ENCODE measurements at places on chromosomes 13 and 19.
A peak's percentile ranks its signal among the peaks of the same experiment; 100 is the strongest.

GRCh38 chr13:73061473-73061872, 2.7 kb downstream of the KLF5 start:
- no peak for DNase-seq

- DNase-seq: no peak
Observed at GRCh38 chr13:106324444-106324843, 211.0 kb downstream of the EFNB2 start.

GRCh38 chr13:76245920-76246319, 609.8 kb downstream of the LMO7 start:
- DNase-seq: no peak

- peak; percentile 80 for DNase-seq
Observed at GRCh38 chr19:18340990-18341868, 831 bp downstream of the PGPEP1 start.

GRCh38 chr13:94431574-94431973, 47.9 kb downstream of the DCT start:
- DNase-seq: no peak

DNA sequence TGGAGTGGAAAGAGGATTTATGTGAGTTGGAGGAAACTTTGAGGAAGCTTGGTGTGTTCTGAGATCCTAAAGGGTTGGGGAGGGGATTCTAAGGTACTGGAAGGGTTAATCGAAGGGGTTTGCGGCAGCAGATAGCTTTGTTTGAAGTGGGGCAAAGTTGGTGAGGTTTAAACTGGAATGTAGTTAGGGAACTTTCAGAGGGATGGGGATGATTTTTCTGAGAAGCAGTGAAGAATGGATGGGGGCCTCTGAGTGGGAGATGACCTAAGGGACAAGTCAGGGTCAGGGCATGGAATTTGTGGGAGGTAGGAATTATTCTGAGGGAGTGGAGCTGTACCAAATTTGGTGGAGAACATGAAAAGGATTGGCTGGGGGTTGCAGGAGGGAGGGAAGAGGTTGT, 3.9 kb downstream of the SAE1 start:
- DNase-seq: no peak

DNA sequence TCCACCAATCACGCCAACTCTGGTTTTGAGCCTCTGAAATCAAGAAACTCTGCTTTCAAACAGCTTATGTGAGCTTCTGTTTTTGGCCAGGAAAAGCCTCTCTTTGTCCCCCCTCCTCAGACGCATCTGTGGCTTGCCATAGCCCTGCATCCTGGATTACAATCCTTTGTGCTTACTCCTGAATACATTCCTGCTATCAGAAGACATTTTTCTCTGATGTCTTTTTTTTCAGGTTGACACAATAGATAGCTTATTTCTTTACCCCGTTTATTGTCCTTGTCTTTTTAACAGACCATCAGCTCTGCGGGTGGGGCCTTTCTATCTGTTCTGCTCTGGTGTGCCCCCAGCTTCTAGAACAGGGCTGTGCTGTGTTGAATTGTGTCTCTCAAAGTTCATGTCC, 11.0 kb downstream of the PNMA8B start:
- DNase-seq: no peak

- DNase-seq: no peak
Observed at GRCh38 chr13:110699148-110700145, 6.5 kb downstream of the CARS2 start.

DNA sequence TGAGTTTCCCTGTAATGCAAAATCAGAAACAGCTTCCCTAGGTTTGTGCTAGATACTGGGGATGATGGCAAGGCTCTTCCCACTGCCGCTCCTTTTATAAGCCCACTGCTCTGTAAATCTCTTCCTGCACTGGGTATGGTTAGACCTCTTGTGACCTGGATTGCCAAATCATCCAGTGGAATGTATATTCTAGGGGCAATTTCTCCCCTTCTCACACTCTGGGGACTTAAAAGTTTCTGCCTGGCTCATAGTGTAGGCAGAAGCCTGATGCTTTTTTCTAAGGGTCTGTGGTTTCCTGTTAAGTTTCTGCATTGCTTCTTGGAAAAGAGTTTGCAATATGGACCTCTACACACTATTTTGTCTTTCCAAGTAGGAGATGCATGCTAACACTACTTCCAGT, 1582.0 kb upstream of the PCDH20 start:
- no peak for DNase-seq

DNA sequence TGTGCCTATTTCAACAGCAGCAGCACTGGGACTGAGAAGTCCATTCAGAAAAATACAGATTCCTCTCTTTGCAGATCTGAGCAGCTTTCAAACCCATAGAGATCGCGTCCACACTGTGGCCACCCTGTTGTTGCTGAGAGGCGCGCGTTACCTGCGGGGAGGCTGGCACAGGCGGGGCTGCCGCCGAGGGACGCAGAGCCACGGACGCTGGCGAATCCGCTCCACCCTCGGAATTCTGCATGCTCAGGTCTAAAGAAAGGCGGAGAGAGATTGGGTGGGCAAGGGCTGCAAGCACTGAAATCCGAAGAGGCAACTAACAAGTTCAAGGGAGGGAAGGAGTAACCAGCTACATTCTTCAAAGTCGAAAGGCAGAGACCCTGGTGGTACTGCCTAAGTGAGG, 63.0 kb downstream of the RFX2 start:
- no peak for DNase-seq

DNA sequence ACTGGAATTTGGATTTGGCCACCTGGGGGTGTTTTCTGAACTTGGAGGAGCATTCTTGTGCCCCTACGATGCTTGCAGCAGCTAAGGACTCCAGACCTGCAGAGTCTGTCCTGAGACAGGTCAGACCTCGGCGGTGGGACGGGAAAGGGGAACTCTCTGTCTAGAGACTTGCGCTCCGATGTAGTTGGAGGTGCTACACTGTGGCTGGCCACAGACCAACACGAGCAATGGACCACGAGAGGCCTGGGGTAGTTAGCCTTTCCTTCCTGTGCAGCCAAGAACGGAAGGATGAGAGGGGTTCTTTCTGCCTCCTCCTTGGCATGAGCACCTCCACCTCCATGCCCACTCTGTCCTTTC, 5.9 kb upstream of the GRAMD1A start:
- no peak for DNase-seq

GRCh38 chr19:34963573-34964406, at the start of gene ZNF792:
ZNF792 (minus strand) TSS chr19:34964229; CDS start chr19:34963662, 567 bp downstream.
- DNase-seq: peak; percentile 63

DNA sequence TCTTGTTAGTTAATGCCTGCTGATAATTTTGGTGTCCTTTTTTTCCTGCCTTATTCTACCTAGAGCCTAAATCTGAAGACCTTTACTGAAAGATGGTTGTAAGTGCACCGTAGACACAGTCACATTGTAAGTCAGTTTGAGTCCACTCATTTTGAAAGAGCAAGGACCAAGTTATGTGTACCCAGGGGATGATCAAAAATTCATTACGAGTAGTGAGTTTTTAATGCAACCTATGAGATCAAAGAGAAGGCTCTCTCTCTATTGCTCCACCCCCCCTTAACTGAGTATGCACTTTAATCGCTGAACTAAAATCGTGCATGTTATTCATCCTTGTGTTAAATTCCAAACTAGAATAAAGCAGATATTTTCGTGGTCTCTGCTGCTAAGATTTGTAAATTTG, 1.8 kb downstream of the RAP2A start:
- no peak for DNase-seq

DNA sequence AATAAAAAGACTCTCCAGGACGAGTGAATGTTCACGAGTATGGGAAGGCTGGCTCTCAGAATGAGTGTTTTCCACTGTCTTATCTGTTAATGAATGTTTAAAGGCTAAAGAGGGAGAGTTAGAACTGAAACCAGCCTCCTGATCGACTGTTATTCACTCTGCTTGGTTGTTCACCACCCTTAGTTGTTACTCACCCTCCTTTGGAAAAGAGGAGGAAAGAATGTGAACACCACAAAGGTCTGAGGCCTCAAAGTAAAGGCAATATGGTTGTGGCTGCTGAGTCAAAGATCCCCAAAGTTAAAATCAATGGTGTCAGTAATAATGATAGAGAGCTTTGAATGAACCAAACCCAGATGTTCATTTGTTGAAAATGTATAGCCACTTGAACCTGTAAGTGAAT, 1793.2 kb upstream of the PCDH20 start:
- DNase-seq: no peak

- DNase-seq: no peak
Observed at GRCh38 chr19:56917998-56918397, 77.5 kb upstream of the PEG3 start.

- no peak for DNase-seq
Observed at GRCh38 chr19:3536429-3537100, 2.4 kb upstream of the TEKTIP1 start.

DNA sequence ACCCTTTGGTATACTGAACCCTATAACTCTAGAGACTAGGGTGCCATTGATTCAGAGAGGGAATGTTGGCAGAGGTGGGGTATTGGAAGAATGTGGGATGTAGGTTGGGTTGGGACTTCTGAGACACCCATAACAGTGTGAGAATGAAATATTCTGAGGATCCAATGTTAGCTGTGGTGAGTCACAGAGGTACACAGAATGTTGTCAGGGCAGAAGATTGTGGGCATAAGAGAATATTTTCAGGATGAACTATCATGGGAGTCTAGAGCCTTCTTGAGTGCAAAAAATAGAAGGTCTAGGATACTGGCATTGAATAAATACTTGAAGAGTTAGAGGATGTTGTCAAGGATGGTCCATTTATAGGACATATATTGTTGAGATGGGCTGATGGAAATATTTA, 9.0 kb downstream of the KLK13 start:
- no peak for DNase-seq

- no peak for DNase-seq
Observed at GRCh38 chr19:45448887-45449299, 18.9 kb upstream of the FOSB start.

DNA sequence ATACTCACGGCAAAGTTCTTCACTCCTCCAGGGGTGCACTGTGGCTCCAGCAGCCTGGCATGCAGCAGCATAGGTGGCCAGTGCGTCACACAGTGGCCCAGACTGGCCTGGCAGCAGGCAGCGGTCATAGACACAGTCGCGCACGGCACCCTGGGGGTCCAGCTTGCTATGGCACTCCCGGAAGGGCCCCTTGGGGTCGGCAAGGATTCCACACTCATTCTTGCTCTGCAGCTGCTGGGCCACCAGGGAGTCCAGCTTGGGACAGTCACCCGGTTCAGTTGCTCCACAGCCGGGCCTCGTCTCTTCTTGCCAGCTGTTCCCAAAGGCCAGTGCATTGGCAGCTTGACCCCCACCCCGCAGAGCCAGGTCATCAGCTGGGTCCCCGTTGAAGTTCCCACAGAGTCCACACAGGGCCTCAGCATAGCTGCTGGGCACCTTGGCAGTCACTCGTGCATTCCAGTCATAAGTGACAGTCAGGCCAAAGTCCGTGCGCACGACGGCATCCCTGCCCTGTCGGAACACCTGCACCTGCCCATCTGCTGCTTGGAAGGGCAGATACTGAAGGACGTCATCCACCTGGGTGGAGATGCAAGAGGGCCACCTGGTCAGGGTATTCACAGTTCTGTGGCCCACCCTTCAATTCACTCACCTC, 20.6 kb downstream of the FCGBP start:
- DNase-seq: no peak

DNA sequence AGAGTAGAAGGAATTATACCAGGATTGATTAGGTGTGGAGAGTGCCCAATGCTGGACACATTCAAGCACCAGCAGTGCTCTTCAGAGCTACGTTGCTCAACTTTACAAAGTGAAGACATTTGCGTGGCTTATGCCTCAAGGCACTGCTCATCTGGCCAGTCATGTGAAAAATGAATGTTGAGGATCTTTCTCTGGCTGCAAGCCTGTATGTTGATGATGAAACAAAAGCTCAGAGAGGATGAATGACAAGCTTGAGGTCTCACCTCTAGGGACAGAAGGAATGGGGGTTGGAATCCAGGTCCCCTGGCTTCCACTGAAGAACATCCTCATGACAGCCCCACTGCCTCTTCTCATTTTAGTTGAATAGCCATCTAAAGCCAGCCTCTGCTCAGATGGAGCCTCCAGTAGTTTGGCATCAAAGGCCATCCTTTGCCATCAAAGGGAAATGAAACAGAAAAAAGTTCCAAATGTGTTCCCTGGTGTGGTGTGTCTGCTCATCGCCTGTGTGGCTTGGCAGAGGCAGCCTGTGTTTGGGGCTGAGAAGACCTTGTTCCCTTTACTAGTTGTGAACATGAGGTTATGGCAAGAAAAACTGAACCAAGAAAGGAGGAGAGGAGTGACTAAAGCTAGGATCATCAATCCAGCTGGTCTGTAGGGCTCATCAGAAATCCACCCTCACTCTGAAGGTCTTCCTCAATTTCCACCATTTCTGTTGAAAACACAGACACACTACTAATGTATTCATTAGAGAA, 114.0 kb upstream of the KL start:
- no peak for DNase-seq

- DNase-seq: peak; percentile 37
Observed at GRCh38 chr19:1407528-1408299, at the start of gene DAZAP1. DAZAP1 (plus strand) TSS chr19:1407586; CDS start chr19:1407774, 188 bp downstream.

DNA sequence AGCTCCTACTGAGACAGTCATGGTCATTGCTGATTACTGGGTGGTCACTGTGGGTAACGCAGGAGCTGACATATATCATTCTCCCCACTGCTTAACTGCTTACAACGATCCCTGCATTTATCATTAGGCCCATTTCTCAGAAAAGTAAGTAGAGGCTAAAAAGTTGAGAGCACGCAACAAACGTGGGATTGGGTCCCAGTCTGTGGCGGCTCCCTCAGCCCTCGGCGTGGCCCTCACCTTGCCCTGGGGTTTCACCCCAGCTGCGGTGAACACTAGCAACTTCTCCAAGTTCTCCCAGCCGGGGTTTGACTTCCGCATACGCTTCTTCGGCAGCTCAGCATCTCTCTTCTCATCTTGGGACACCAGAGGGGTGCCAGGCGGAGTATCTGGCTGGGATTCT, 2.5 kb downstream of the PNKP start:
- DNase-seq: no peak

DNA sequence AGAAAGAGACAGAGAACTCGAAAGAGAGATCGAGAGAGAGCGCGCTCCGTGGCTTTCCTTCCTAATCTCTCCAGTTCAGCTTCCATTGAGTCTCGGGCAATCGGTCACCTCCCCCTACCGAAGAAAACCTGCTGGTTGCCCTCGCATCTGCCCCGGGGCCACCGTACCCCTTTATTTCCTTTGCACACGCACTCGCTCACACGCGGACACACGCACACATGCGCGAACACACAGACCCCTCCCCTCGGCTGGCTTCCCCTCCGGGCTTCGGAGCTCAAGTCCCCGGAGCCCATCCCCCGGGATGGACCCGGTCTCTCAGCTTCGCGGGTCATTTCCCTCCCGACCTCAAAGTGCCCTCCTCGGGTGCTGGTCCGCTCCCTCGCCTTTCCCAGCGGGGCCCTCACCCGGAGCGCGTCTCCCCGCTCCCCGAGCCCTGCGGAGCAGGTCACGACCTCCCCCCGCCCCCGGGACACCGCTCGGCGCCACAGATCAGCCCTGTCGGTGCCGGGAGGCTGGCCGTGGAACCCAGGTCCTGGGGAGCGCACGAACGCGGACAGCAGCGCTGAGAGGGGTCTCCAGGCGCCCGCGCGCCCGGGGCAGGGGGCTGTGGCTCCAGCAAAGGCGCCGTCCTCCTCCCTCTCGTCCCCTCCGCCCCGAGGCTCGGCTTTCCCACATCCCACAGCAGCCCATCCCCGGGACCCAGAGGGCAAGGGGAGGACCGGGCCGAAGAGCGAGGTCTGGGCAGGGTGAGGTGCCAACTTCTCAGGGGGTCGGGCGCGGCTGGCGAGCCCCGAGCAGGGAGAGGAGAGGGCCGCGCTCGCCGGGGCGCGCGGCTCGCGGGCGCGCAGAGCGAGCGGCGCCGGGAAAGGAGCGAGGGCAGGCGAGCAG, 1.8 kb downstream of the DACH1 start:
- peak; percentile 12 for DNase-seq

GRCh38 chr19:56538254-56538760, 441 bp upstream of the ZFP28 start:
- DNase-seq: peak; percentile 92
